ENCODE measurements at places on chromosomes 7 and 10.
A peak's percentile ranks its signal among the peaks of the same experiment; 100 is the strongest.

- no peak for DNase-seq
Measured at GRCh38 chr7:122137251-122138077, 6.6 kb downstream of the AASS start.

- DNase-seq, result no peak
Measured at GRCh38 chr7:33685503-33685902, 219.8 kb upstream of the BMPER start.

DNA sequence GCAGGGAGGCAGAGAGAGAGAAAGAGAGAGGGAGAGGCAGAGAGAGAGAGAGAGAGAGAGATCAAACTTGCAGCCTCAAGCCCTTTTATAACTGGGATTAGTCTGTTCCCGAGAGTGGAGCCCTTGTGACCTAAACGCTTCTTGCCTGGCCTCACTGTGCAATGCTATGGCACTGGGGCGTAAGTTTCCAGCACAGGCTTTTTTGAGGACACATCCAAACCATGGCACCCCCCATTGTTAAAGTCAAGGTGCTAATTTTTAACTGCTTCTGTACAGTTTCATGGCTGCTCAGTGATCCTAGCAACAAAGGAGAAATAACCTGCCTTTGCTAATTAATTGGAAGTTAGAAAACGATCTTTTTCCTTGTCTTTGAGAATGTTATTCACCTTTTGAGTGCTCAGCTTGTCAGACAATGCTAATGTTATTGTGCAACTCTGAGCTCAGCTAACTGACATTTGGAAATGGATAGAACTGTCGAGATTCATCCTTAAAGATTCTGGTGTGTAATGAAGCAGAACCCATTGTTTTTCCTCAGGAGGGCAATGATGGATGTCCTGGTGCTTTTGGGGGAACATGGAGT is 268.4 kb downstream of the GLRX3 start:
- DNase-seq, result no peak

GRCh38 chr7:70736715-70737460 is 395.1 kb upstream of the GALNT17 start:
- no peak for DNase-seq

DNA sequence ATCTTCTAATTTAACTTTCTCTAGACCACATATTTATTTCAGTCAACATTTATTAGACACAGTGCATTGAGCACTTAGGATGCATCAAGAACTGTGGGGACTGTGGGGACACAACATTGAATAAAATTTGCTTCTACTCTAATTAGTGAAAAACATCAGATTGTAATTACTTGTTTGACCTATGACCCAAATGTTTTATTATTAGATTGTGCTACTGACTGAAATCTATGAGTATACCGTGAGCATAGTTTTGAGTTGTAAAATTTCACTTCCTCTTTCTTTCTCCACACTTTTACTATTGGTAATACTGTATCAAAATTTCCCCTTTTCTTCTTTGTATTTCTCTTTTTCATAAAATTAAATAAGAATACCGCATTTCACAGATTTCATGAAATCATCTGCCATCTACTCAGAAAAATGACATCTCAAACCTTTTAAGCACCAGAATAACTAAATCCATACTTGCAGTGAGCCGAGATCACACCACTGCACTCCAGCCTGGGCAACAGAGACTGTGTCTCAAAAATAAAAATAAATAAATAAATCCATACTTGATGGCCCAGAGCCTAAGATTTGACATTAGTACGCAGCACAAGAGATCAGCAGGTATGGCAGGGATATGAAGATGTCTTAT is 25.4 kb upstream of the INPP5F start:
- DNase-seq, result no peak

- DNase-seq, result no peak
Measured at GRCh38 chr10:75712242-75712880, 280.9 kb downstream of the LRMDA start.

GRCh38 chr10:111556666-111557065 is 479.8 kb downstream of the ADRA2A start:
- DNase-seq, result no peak

DNA sequence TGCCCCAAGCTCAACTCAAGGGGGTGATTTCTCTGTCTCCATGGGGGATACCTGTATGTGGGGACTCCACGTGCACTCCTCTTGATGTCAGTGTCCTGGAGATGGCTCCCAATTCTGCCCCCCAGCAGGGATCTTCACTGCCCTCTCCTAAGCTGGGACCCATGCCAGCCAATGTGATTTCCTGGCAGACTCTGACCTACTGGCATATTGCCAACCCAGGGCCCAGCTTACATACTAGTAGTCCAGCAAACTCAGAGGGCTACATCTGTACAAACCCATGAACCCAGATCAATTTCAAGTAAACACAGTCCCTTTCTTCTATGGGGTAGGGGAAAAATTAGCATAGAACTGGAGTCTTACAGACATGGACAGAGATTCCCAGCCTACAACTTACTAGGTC is 26.2 kb upstream of the BMPR1A start:
- no peak for DNase-seq

GRCh38 chr10:79431891-79432831 is 13.3 kb downstream of the ZCCHC24 start:
- DNase-seq, result no peak

DNA sequence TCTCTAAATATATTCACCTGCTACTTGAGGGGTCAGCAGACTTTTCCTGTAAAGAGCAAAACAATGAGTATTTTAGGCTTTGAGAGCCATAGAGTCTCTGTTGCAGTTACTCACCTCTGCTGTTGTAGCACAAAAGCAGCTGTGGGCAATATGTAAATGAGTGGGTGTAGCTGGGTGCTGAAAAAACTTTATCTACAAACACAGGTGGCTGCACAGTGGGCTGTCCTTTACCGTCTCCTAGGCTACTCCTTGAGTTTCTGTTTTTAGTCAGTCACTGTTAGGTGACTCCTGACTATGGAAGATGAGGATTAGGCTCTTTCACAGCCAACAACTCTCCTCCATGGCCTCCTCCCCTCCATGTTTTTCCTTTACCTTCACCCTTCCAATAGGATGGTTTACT is 286.1 kb upstream of the C7orf33 start:
- DNase-seq, result no peak

DNA sequence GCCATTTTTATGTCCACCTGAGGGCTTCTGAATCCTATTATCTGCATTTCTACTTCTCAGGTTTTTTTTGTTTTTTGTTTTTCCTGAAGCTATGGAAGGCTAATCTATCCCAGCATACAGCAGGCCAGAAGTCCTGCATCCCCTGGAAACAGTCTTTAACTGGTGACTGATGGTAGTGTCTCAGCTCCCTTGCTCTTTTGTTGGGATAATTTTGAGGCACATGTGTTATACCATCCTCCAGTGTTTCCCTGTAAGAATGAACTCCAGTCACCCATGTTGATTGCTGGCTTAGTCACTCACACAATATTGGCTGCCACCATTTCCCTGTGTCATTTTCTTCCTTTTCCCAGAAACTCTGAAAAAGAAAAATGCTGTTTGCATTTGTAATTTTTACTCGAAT is 1094.0 kb upstream of the LRRN3 start:
- no peak for DNase-seq

- DNase-seq, result peak; percentile 64
Measured at GRCh38 chr7:50502001-50502684, 52.0 kb upstream of the FIGNL1 start.

- DNase-seq, result no peak
Measured at GRCh38 chr7:99190359-99191009, 17.4 kb downstream of the KPNA7 start.

- DNase-seq, result no peak
Measured at GRCh38 chr10:30786906-30787305, 157.4 kb upstream of the LYZL2 start.

GRCh38 chr7:26419198-26419597 is 127.5 kb downstream of the SNX10 start:
- DNase-seq, result no peak

GRCh38 chr10:61923210-61923949 is 21.9 kb downstream of the ARID5B start:
- no peak for DNase-seq

DNA sequence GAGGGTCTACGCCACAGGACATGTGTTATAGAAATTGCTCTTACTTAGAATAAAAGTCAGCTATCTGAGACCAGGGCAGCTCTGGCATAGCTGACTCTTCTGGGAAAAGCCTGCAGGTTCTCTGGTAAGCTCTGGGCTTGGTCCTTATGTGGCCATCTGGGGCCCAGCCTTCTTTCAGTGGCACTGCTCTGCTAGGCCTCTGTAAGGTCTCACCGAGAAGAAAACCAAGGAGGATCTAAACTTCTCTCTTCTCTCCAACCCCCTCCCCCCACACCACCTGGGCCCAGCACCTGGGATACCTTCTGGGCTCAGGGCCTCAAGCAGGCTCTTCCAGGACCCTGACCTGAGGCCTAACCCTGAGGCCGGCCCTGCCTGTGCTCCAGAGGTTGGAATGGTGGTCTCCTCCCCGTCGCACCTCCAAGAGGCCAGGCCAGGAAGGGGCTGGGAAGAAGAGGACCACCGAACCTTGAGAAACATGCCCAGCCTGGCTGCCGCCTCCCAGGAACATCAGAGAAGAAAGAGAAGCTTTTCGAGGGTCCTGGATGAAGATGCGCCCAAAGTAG is 323.6 kb downstream of the GFRA1 start:
- no peak for DNase-seq

DNA sequence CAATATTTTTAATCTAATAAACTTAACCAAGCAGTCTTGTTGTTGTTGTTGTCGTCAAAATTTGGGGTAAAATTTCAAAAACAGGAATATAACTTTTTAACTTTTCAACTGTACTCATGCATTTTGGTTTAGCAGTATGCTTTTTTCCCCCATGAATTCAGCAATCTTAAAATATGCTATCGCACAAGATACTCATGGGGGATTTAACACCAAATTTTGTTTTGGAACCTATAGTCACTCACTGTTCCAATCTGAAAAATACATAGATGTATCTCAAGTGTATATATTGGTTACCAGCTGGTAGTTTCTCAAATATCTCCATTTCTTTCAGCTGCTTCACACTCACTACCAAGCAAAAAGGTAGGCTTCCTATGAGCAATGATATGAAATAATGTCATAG is 91.4 kb upstream of the PIK3CG start:
- DNase-seq, result no peak

DNA sequence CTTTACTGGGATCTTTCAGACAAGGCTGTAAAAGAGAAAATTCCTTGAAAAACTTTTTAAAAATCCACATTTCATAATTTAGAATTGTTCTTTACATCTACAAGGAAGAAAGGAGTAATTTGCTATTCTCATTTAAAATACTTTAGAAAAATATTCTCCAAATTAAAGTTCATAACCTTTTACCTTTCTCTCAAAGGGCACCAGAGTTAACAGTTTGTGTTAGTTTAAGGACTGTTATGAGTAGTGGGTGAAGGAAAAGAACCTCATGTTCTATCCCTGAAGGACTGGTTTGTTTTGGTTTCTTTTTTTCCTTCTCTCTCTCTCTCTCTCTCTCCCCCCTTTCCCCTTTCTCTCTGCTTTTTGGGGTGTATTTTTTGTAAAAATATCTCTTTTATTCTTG is 4.1 kb downstream of the AGMO start:
- no peak for DNase-seq

- no peak for DNase-seq
Measured at GRCh38 chr7:66839814-66840213, 81.2 kb upstream of the TMEM248 start.

DNA sequence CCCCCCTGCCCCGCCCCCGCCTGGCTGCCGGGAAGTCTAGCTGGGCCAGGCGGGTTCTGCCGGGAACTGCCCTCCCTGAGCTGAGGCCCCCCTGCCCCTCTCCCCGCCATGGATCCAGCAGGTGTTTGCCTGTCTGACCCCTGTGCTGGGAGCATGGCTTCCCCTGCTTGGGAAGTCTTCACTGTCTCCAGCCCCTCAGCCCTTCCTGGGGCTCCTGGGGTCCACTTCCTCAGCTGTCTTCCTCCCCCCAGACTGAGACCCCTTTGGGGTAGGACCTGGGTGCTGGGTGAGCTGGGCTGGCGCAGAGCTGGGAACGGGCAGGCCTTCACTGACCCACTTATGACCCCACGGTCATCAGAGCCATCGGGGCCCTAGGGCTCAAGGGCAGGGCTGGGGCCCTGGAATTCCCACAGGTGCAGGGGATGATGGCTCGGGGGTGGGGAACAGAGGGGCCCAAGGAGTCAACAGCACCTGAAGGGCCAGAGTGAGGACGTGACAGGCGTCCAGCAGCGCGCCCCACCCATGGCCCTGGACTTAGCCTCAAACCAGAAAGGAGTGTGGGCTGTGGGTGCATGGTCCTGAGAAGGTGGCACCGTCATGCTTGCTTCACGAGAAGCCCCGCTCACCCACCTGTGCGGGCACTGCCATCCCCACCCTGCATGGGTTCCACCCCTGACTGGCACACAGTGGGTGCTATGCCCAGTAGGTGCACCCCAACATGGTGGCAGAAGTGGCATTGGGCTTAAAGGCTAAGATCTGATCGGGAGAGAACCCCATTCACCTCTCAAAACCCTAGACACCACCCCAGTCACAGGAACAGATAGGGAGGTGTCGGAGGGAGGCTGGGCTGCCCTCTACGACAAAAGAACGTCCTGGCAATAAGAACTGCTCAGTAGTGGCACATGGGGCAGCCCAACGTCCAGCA is 16.2 kb upstream of the TNRC18 start:
- DNase-seq, result no peak

GRCh38 chr10:133335246-133336117 is 1.2 kb downstream of the CALY start:
- no peak for DNase-seq

GRCh38 chr7:121099572-121099971 is 111.1 kb downstream of the CPED1 start:
- no peak for DNase-seq

DNA sequence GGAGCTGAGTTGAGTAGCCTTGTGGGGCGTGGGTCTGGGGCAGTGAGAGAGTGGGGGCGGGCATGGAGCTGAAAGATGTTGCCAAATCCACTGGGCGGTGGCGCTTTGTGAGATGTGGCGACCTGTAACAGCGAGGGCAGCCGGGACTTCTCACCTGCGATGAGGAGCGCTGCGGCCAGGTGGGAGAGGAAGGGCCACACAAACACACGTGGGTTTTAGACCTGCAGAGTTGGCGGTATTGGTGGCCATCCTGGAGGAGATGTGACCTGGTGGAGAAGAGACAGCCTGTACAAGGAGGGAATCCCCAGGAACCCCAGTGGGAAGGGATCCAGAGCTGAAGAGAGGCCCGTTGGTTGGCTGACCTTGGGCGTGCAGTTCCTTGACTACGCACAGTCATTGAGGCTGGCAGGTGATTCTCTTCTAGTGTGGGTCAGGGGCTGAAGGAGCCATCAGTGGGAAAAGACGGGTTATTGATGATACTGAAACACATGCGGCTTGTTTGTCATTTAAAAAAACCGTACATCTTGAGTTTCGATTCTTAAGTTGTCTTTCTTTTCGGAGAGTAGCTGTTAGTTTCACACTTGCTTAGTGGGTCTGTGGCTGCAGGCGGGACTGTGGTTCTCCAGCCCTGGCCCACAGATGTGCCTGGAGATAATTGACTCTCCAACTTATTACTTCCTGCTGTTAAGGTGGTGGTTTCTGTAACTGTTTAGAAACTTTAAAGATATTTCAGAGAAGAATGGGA is 2.4 kb downstream of the CHST12 start:
- DNase-seq, result no peak

GRCh38 chr7:43531700-43532099 is 51.2 kb upstream of the STK17A start:
- DNase-seq, result no peak

Measured in GOT3 (cell line).